Pulmonary artery endothelial cell (primary cell): ENCODE measurements at places on chromosomes 7 and 10. TPM values are rescaled to one million over a fixed set of nuclear protein-coding genes. Genes with fewer than 3 reads are reported as not detected.

The CUBN gene
- 1.4 and 2.0 TPM in 2 replicates for total RNA-seq

The MYL10 gene
- not detected in 2 replicates for total RNA-seq

The FAM237B gene
- not detected in 2 replicates for total RNA-seq

The AQP1 gene
- 3.4 and 6.4 TPM in 2 replicates for total RNA-seq

The LIPK gene
- total RNA-seq: not detected in 2 replicates

The MYH16 gene
- total RNA-seq: 0.21 and 0.53 TPM in 2 replicates

The PTPN20 gene
- 0.26 and 1.7 TPM in 2 replicates for total RNA-seq

The NUTM2E gene
- 0.04 and 0.07 TPM in 2 replicates for total RNA-seq

The LIPF gene
- total RNA-seq: not detected in 2 replicates

The UTF1 gene
- not detected in 2 replicates for total RNA-seq

The TMEM196 gene
- not detected in 2 replicates for total RNA-seq

The CFAP69 gene
- 1.8 and 3.6 TPM in 2 replicates for total RNA-seq

The SERPINE1 gene
- total RNA-seq: 2,165 and 2,466 TPM in 2 replicates

The APBB1IP gene
- total RNA-seq: not detected in 2 replicates
